ENCODE measurements at places on chromosomes 16 and 17.

DNA sequence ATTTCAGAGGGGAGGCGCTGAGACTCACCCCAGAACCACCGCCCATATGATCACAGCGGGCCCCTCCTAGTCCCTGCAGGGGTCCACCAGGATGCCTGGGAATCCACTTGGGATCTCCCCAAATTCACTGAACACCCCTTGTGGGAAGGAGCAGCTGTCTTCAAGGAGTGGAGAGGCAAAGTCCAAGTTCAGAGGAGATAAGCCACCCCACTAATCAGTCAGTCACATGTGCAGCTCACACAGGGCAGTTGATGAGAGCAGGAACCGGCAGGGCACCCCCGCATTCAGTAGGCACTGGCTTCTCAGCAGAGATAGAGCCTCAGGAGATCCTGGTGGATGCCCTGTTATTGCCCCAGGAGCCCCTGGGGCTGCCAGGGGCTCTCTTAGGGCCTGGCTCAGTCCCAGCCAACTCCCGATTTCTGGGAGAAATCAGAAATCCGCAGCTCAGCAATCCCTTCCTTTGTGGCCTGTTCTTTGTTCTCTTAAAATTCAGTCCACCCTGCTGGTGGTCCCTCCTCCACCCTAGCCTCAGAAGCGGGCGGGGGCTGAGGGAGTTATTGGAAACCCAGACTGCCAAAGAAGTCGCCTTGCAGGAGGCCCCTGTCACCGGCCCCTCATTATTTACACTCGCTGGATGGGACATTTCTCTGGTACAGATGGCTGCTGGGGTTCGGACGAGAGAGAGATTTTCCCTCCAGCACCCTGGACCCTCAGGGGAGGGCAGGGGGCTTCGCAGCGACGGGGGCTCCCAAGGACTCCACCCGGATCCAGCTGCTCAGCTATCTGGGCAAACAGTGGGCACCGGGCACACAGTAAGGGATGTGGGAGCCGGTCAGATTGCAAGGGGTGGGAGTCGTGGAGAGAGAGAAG lies 1.8 kb downstream of the CDC42EP4 start:
- DNase-seq: no peak

DNA sequence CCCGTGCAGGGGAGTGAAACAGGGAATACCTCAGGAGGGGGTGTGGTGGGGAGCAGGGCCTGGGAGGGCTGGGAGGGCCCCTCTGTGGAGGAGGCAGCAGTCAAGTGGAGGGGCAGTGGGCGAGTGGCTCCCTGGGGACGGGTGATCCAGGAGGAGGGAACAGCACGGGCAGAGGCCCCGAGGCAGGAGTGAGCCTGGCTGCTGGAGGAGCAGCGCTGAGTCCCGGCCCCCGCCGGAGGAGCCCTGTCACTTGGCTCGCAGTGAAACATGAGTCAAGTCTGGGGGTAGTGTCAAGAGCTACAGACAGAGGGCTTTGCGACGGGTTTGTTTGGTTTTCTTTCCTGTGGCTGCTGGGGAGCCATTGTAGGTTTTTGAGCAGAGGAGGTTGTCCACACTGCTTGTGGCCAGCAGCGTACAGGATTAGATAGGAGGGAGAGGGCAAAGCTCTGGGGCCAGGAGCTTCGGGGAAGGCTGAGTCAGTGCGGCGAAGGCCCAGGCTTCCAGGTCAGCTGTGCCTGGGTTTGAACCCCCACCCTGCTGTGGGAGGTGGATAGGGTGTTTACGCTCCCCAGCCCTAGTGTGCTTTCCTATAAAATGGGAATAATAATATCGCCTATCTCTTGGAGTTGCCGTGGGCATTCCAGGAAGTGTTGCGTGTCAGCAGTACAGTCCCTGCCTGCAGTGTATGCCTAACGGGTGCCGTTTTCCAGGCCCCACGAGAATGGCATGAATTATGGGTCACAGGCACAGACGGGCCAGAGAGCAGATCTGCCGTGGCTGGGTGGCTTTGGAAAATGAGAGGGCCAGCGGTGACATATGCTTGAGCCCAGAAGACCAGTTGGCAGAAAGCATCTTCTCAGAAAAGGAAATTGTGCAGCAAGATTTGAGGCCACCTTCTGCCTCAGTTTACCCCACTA lies 115.9 kb upstream of the CIBAR2 start:
- DNase-seq: no peak

- DNase-seq: no peak
Measured at GRCh38 chr17:20072692-20072992, 63.5 kb downstream of the SPECC1 start.

DNA sequence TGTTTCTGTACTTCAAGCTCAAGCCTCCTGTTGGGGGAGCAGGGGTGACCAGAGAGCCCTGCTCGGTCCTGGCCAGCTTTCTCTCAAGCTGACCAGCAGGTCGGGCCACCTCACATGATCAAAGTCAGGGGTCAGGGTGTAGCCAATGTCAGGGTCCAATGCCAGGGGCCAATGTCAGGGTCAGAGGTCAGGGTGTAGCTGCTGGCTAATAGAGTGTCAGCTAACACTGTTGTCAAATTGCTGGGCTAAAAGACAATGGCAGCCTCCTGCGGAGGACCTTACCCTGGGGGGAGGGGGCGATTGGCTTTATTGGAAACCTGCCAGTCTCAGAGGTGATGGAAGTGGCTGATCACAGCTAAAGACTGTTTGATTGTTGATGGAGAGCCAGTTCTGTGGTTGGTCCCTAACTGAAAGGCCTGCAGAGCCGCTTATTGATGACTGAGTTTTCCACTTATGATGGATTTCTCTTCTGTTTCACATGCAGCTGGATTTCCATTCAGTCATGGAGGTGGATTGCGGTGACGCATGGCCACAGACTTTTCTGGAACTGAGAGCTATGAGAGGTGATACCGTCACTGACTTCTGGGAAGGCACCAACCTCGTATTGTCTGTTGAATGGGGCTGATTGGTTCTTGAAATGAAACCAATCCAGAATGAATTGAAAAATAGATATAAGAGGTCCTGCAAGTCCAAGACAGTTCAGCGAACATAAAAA lies 97.4 kb upstream of the ZFHX3 start:
- no peak for DNase-seq

DNA sequence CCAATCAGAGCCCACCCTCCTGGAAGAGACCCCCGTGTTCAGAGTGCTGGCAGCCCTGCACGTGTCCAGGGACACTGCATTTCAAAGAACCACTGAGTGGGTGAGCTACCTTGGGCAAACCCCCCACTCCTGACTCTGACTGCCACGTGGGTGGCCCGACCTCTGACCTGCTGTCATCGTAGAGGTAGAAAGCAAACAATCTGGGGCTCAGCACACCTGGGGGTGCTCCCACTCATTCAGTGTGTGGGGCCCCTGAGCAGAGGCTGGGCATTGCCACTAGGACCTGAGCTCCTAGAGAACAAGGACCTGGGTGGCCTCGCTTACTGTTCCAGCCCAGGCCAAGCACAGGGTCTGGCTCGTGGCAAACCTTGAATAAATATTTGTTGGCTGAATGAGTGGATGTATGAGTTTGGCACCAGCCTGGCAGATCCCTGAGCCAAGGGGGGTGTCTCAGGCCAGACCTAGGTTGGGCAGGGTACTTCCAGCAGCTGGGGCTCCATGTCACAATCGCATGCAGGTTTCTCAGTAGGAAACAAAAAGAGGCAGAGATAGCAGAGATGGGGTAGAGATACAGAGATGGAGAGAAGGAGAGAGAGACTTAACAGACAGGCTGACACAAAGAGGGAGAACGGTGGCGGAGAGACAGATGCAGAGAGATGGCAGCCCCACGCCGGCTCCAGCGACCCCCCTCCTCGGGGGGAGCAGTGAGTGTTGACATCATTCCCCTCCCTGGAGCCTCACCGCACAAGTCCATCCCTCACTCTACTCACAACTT lies 5.4 kb upstream of the DRC7 start:
- no peak for DNase-seq

DNA sequence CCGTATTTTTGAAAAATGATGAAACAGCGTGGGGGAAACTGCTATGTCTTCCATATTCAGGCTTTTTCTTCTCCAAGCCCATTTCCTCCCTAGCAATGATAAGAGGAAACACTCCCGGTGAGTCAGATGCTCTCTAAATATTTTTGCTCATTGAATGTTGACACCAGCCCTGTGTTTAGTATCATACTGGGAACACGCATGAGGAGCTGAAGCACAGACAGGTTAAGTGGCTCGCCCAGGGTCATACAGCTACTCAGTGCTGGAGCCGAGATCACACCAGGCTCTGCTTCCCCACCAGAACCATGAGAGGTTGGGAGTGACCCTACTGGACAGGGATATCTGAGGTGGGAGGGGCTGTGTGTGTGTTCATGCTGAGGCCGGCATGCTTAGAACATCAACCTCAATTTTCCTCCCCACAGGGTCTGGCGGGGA lies 37.8 kb upstream of the ADGRG1 start:
- no peak for DNase-seq

GRCh38 chr17:5553479-5553878 lies 30.8 kb downstream of the NLRP1 start:
- no peak for DNase-seq

- DNase-seq: no peak
Measured at GRCh38 chr17:36149296-36149820, 27.1 kb downstream of the TBC1D3B start.

DNA sequence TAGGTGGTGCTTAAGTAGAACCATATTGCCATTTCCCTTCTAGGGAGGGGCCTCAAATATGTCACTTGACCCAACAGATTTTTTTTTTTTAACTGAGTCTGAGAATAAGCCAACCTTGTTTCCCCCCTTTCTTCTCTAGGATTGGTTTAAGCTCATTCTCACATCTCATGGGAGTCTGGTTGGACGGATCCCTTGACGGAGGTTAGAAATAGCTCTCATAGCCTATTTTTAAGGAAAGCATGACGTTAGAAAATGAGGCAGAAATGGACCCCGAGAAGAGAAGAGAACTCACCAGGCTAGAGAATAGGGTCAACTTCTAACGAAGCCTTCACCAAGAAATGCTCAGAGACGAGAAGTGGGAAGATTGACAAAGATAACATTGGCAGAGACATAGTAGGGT lies 95.1 kb upstream of the ZFHX3 start:
- no peak for DNase-seq

DNA sequence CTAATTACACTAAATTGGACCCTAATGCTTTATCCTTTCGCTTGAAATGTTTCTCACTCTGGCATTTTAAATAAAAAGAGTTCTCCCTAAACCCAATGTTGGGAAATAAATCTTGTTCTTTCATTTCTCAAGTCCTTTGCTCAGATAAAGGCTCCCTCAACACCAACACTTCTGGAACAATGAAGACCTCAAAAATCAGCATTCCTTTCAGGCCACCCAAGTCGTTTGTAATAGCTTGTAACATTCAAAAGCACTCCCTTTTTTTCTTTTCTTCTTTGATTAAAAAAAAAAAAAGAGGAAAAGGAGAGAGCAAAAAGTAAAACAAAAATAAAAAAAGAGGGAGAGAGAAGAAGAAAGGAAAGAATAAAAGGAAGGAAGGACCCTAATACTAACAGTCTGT lies 23.3 kb upstream of the FOXJ1 start:
- no peak for DNase-seq

- peak; percentile 21 for DNase-seq
Measured at GRCh38 chr17:65294181-65294719, 157.1 kb downstream of the RGS9 start.

- DNase-seq: no peak
Measured at GRCh38 chr17:48502901-48503300, 27.9 kb downstream of the HOXB1 start.

GRCh38 chr17:42509841-42510240 lies 26.2 kb upstream of the NAGLU start:
- DNase-seq: no peak

GRCh38 chr16:21302454-21302853 lies 24.4 kb upstream of the CRYM start:
- DNase-seq: no peak

DNA sequence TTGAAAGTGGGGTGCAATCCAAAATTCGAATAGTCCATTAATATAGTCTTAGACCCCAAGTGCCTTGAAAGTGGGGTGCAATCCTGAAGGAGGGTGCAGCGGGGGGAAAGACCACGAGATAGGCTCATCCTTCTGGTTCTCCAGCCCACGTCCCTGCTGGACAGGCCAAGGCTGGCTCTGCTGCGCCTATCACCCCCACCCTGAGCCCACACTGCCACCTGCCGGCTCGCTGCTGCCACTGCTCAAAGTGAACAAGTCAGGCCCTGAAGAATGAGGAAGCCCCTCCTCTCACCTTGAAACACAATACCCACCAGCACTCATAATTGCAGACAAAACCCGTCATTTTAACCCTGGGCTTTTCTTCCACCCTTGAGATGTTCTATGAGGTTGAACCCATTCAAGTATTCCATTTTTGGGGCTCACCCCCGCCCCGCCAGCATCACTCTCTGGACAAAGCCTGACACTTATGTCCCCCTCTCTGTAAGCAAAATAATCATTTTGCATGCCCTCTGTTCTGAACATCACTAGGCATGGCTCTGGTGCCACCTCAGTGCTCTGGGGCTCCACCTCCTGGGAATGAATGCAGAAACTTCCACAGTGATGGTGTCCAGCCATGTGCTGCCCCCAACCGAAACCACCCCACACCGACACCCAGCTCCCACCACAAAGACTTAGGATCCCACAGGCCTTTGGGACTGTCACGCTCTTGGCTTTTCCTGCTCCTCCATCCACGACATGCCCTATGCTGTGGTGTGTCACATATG lies 56.8 kb downstream of the BEAN1 start:
- no peak for DNase-seq

GRCh38 chr16:8729779-8730334 lies 55.4 kb downstream of the ABAT start:
- no peak for DNase-seq

DNA sequence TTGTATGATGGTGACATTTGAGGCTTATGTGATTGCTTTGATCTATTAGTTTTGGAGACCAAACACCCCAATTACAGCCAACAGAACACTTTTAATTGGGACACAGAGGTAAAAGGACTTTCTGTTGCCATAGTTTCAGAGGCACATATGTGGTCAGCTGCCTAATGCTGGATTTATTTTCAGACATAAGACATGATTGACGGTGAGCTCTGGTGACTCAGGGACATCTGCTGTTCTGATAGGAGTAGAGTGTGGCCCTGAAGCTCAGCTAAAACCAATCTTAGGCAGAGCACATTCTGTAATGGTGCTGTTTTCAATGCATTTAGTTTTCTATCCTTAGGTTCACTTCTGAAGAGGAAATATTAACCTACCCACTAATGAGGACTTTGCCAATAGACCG lies 247.1 kb downstream of the UTP18 start:
- no peak for DNase-seq

GRCh38 chr17:43655693-43656255 lies 5.9 kb downstream of the MEOX1 start:
- no peak for DNase-seq

- no peak for DNase-seq
Measured at GRCh38 chr16:15618392-15618791, 24.6 kb downstream of the MARF1 start.

- no peak for DNase-seq
Measured at GRCh38 chr16:87922250-87922871, 14.0 kb downstream of the CA5A start.

- no peak for DNase-seq
Measured at GRCh38 chr16:72997141-72997542, 50.8 kb downstream of the ZFHX3 start.

DNA sequence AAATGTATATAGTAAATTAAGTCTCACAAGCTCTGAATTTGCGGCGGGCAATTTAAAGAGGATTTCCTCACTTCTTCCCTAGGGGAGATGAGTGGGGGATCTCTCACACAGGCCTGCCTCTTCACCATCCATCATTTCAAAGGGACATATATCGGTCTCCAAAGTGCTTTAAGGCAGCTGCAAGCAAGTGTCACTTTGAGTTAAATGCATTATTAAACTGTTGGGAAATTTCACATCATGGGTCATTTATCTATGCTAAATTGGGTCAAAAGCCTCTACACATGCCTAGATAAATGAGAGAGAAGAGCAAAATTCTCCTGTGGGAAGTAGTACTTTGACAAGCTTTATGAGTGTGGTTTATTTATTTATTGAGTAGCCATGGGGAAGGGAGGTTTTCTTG lies 1106.1 kb upstream of the GOT2 start:
- DNase-seq: no peak

- no peak for DNase-seq
Measured at GRCh38 chr17:82593590-82594087, 54.6 kb downstream of the WDR45B start.
